ENCODE measurements at places on chromosomes 3 and 15.

GRCh38 chr15:48358229-48359152 lies 27.3 kb downstream of the DUT start:
- no peak for DNase-seq

DNA sequence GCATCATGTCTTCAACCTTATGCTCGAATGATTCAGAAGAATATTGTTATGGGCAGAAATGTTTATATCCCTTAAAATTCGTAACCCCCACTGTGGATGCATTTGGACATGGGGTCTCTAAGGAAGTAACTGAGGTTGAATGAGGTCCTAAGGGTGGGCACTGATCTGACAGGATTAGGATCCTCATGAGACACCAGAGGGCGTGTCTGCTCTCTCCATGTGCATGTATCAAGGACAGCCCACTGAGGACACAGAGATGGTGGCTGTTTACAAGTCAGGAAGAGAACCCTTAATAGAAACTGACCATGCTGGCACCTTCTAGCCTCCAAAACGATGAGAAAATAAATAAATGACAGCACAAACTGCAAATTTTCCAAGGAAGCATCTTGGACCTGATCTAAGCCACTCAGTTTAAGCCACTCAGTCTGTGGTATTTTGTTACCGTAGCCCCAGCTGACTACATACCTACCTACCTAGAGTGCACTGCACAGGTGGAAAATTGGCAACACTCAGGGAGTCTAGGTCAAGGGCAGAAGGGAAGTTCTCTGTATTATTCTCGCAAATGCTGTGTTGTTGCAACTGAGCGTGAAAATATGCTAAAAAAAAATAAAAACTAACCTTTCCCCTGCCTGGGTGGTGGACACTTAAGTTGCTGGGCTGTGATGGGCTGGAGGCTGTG lies 126.6 kb downstream of the TJP1 start:
- DNase-seq, result no peak

- no peak for DNase-seq
Measured at GRCh38 chr15:90871139-90871715, 2.8 kb downstream of the FURIN start.

- no peak for DNase-seq
Measured at GRCh38 chr3:194606941-194607340, 26.3 kb downstream of the TMEM44 start.

DNA sequence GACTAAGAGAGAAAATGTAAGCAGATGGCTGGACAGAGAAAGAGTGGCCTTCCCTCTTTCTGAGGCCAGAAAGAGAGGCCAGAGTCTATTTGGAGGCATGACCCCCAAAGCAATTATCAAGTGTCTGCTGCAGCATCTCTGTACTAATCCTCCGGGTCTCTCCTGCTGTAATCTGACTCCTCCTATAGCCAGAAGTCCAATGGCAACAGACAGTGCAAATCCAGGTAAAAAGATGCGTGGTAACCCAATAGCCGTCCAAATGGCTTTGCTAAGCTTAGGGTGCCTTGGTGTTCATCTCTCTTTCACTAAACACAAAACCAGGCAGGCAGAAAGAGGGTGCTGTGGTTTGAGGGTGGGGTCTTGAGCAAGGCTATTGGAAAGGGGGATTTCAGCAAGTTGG lies 91.6 kb downstream of the ADCY5 start:
- no peak for DNase-seq

DNA sequence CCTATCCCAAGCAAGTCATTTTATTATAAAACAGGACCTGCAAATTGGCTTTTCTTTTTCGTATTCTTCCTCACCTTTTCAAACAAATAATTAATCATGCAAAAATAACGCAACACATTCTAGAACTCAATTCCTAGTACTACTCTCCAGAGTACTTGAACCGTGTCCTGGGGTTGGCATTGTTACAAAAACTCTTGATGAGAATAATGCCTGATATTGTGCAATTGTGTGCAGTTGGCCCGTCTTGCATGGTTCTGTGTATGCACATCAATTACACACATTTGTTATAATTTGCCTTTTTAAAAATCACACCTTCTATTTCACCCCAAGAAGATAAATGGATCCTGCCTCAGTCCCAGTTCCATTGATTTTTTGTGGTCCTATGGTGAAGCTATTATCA lies 205.4 kb downstream of the EPHB1 start:
- DNase-seq, result no peak

DNA sequence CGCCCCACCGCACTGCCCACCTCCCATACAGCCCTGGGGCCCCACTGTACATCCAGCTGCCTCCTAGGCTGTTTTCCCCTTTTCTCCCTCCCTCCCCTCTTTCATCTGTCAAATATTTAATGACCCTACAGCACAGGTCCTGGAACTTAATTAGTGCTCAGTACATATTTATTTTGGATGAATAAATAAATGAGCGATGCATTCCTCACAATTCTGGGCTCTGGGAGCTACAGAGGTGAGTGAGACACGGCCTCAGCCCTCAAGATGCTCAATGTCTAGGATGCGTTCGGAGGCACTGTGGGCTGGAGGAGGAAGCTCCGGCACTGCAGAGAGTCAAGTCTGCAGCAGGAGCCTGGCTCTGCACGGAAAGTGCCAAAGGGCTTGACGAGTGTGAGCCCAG lies 175.0 kb downstream of the FAM43A start:
- no peak for DNase-seq

GRCh38 chr15:79243723-79244122 lies 38.8 kb upstream of the ANKRD34C start:
- DNase-seq, result no peak

DNA sequence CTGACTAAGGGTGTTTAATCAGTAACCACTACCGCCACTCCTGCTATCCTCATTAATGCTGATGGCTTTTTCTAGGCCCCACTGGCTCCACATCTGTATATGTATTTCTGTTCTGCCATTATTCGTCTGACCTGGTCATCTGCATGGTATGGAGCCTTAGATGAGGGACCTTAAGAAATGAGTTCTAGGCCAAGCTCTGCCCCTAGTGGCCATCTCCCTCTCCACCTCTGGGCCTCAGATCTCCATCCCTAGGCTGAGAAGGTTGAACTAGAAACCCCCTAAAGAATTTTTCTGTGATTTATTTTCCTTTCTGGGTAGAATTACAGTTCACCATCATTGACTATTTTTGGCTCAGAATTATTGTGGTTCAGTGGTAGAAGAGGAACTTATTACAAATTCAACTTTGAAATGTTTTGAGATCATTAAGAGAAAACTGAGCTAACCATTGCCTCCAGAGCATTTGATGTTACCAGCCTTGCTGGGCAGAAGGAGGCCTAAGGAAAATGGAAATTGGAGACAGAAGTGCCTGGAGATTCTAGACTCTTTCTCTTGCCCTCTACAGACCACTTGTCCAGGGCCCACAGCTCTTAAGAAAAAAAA lies 325.2 kb upstream of the NR2E3 start:
- DNase-seq, result no peak

DNA sequence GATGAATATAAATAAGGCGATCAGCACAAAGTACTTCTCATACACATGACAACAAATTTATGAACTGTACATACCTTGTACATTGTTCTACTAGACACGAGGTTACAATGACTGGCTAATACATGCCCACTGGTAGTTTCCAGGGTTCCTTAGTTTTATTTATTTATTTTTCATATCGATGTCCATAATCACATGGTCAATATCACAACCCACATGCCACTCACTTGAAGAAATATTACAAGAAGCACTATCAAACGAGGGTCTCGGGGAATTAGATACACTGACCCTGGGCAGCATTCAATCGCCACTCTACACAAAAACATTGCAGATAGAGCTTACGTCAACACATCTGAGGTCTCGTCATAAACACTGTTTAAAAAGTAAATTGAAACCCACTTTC lies 21.2 kb upstream of the WNT5A start:
- DNase-seq, result no peak

DNA sequence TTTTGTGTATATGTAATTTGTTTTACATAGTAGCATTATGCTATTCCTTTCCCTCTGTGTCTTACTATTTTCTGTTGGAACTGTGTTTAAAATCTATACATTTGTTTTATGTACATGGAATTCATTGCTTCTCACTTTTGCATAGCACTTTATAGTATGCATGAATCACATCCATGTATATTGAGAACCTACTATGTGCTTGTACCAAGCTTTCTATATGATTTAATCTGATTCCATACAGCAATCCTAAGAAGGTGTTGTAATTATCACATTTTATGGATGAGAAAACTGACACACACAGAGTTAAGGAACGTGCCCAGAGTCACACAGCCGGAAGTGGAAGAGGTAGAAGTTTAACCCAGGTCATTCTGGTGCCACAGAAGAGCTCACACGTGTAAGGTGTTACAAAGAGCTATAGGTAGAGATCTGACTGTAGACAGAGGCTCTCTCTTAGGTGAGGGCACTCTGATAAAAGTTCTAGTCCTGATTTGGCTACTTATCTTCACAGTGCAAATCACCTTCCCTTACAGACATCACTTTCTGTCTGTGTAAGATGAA lies 3.5 kb upstream of the SMAD3 start:
- DNase-seq, result no peak

DNA sequence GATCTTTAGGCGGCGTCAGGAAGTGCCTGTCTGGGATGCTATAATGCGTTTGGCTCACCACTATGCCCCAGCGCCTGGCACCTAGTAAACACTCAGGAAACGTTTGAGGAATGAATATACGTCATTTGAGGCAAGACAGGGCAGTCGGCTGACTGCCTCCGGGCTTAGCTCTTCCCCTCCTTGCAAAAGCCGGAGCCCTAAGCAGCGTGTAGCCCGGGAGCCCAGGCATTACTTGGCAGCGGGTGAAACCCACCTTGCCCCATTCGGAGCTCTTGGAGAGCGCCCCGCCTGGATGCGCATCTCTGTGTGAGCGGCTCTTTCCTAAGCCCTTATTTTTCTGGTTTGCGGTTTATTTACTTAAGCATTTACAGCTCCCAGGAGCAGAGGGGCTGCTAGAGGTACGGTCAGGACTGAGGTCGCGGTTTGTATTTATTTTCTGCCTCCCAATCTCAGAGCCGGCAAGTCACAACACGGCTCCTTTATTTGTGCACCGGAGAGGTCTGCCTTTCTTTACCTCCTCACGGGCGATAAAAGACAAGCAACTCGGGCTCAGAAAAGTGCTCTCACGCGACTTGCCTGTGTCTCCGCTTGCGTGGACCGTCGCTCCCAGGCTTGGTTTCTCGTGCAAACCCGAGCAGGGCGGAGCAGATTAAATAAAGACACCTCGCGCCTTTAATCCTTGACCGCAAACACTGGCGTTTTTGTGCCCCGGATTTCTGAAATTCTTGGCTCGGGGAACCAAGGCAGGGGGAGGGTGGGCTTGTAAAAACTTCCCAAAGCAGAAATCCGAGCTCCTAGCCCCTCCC lies 737 bp upstream of the ITPR1 start:
- DNase-seq, result peak; percentile 23

DNA sequence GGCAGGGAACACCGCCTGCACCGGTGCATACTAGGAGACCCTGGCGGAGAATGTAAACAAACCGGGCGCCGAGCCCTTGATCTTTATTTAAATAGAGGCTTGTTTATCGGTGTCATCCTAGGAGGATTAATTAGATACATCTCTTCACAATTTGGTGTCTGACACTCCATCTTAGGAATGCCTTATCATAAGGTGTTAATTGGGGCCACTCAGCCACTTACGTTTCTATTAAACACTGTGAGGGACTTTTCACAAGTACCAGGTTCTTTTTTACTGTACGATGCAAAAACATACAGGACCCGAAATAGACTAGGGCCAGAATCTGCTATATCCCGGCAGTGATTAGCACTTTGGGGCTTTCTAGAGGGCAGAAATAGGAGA lies 8.0 kb downstream of the EOMES start:
- DNase-seq, result no peak

GRCh38 chr3:183375787-183376186 lies 52.6 kb downstream of the MCF2L2 start:
- no peak for DNase-seq

GRCh38 chr15:67421105-67421504 lies 99.8 kb upstream of the C15orf61 start:
- no peak for DNase-seq

- DNase-seq, result no peak
Measured at GRCh38 chr15:62561571-62561970, 396.5 kb upstream of the C2CD4B start.

DNA sequence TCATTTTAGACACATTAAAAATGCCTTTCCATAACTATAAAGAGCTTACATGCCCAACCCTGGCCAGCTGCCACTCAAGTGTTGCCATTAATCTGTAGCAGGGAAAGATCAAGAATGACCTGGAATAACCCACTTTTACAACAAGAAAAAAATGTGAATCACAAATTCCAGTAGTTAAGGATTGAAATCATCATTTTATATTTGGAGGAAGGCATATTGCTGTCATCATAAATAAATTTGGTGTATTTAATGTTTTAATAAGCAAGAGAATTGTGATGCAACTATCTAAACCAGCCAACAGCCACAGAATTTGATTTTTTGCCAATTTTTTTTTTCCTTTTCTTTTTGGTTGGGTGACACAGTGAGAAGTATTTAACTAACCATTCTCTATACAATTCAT lies 240.0 kb upstream of the SEMA6D start:
- DNase-seq, result no peak

DNA sequence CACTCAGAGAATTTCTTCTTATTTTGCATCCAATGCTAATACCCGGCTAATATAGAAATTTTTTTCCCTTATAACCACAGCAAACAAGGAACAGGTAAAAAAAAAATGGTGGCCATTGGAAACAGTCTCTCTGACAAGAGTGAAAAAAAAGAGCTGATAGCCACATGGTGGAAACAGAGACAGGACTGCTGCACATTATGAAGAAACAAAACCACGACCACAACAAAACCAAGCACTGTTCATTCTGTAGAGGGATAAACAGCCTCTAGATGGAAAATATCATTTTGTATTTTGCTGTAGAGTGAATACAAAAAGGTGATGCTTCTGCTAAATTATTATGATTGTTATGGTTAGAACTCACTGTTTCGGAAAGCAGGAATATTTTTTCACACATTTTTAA lies 686.2 kb downstream of the NLGN1 start:
- DNase-seq, result no peak

DNA sequence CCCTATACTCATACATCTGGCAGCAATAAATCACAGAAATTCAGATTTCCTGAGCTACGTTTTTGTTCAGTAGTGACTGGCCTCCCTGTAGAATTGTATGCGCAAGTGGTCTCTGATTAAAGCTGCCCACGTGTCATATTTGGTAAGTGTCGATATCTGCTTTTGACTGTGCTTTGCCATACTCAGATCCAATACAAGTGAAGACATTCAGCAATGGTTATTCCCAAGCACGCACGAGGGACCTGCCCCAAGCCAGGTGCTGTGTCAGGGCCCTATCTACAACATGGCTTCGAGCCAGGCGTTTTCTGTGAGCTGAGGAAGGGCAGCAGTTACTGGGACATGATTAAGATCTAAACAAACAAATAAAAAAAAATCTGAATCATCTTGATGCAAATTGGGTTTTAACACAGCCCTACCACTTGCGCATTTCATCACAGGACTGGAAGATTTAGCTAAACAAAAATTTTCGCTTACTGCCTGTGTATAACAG lies 47.2 kb upstream of the ICE2 start:
- no peak for DNase-seq
